ENCODE measurements at places on chromosomes 1 and 21.
A peak's percentile ranks its signal among the peaks of the same experiment; 100 is the strongest.

- DNase-seq, result no peak
Observed at GRCh38 chr1:201783058-201783457, 45.9 kb upstream of the IPO9 start.

- DNase-seq, result no peak
Observed at GRCh38 chr1:55877437-55878232, 662.5 kb upstream of the USP24 start.

DNA sequence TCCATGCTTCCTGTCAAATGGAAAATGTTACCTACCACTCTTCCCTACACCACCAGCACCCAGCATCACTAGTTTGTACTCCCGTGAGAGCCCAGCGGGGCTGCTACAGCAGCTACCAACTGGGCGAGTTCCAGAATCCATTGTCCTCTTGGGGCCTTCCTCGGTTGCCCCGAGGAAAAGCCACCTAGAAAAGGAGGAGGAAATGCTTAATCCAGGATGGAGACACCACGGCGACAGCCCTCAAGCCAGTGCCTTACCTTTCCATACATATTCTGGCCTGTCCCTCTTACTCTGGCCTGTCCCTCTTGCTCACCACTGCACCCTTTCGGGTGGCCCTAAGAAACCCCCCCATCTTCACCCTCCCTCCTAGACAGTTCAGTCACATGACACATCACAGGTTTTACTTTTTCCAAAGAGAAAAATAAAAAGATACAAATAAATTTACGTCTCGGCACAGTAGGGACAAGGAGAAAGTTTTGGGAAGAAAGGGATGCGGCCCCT lies 478 bp downstream of the RIT1 start:
- peak; percentile 25 for DNase-seq

GRCh38 chr1:197145446-197146024 lies 934 bp downstream of the ASPM start:
- no peak for DNase-seq

- DNase-seq, result no peak
Observed at GRCh38 chr1:11227106-11228077, 35.0 kb downstream of the MTOR start.

GRCh38 chr1:117754061-117754969 lies 148.5 kb downstream of the TENT5C start:
- peak; percentile 51 for DNase-seq

- no peak for DNase-seq
Observed at GRCh38 chr1:82700476-82700875, 899.7 kb downstream of the ADGRL2 start.

- no peak for DNase-seq
Observed at GRCh38 chr21:14589855-14590563, 43.9 kb upstream of the SAMSN1 start.

DNA sequence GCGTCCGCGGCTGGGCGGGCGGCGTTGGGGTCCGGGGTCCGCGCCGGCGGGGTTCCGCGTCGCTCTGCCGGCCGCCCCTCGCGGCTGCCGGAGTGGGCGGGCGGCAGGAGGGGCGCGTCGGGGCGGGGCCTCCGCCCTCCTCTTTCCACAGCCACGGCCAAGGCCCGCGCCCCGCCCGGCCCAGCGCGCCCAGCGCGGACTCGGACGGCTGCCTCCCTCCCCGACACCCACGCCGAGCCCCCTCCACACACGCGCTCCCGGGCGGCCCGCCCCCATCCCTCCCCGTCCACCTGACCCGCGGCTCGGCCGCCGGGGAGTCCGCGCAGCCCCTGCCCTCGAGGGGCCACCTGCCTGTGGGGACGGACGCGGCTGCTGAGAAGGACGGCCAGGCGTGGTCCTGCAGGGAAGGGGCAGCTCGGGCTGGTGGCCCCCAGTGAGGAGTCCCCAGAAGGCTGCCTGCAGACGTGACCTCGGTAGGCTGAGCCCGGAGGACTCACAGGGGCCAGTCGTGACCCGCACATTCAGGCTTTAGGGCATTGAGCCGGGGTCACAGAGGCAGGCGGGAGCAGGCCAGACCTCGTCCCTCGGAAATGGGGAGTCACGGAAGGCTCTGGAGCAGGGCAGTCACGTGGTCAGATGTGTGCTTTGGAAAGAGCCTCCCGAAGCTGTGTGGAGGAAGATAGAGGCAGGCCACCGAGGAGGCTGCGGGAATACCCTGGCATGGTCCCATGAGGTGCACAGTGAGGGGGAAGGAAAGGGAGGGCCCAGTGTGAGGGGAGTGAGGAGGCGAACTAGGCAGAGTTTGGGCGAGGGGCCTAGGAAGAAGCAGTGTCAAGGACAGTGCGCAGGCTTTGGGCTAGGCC lies at the start of gene COL8A2:
TSS of gene COL8A2 (minus strand) at position 94 of the 863 bp plus-strand sequence. CDS start 24,980 bp downstream, outside the sequence.
- DNase-seq, result peak; percentile 66

- no peak for DNase-seq
Observed at GRCh38 chr1:118381197-118381869, 196.3 kb upstream of the SPAG17 start.

DNA sequence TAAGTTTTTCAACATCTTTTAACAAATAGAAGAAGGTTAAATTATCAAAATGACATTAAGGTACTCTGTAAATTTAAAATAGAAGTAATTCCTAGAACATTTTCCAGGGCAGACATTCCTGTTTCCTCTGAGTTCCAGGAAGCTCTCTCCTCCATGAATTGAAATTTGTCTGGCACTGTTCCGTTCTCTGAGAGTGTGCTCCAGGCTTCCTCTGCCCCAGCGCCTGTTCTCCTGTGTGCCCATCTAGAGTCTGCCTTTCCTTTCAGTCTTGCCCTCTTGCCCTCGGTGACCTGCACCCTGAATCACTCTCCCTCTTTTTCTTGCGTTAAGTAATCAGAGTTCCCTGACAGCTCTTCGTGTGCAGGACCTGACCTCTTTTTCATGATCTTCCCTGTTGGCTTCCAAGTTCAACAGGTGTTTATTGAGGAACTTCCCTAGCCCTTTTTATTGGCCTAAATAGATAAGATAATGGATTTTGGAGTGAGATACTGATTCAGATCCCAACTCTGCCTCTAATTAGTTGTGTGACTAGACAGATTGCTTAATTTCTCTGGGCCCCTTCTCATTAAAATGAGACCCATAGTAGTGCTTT lies 77.1 kb downstream of the MTR start:
- DNase-seq, result no peak

- no peak for DNase-seq
Observed at GRCh38 chr1:206836111-206836510, 29.3 kb upstream of the IL20 start.

DNA sequence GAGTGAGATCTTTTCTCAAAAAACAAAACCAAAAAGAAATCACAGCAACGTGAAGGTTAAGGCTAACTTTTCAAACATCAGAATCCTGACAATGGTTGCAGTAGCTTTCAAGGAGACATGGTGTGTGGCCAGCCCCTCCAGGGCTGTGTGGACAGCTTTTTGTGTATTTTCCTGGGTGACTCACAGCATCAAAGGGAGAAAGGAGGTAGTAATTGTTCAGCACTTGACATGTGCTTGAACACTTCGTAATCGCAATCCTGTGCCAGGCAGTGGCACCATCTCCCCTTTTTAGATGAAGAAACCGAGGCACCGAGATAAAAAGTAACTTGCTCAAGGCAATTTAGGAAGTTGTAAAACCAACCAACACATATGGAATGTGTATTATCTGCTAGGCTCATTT lies 10.3 kb downstream of the NBL1 start:
- DNase-seq, result no peak

DNA sequence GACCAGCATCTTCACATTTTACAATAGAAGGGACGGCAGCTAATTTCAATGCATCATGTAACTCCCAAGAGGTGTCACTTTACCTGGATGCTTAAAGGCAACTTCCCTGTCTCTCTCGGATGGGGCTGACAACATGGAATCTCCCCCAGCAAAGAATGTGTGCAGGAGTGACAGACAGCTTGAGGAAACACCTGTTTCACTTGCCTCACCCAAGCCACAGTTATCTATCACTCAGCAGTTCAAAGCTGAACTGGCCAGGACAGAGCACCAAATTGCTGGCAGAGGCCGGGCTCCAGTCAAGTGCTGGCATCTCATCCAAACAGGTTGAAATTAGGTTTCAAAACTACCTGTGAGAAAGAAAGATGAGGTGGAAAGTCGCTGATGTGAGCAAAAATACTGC lies 538.0 kb upstream of the PLXNA2 start:
- DNase-seq, result no peak

GRCh38 chr1:61585714-61586113 lies 139.2 kb downstream of the TM2D1 start:
- DNase-seq, result no peak

GRCh38 chr1:228306275-228307217 lies 98.7 kb downstream of the OBSCN start:
- DNase-seq, result peak; percentile 10

DNA sequence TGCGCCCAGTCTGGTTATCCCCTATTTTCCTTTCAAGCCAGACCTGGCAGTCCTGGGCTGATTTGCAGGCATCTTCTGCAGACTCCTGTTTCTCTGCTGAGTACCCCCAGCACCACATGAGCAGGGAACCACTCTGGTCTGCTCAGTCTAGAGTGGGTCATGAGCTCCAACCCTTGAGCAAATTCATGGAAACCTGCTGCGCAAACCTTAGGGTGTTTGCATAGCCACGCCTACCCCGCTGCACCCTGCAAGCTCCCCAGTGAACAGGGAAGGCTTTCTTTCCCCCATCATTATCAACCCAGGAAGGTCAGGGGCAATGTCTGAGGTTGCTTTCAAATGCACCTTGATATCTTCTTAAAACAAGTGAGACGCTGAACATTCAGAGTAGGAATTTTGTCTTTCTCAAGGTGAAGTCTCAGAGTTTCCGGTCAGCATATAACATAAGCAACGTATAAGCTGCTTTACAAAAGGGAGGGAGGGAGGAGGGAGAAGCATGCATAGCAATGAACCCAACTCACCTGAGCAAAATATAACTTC lies 11.1 kb upstream of the KCNE1 start:
- no peak for DNase-seq

GRCh38 chr1:193566735-193567134 lies 380.3 kb upstream of the B3GALT2 start:
- no peak for DNase-seq

GRCh38 chr21:45373991-45374816 lies 30.8 kb upstream of the COL18A1 start:
- DNase-seq, result peak; percentile 34

- DNase-seq, result no peak
Observed at GRCh38 chr1:234631721-234632125, 21.7 kb upstream of the IRF2BP2 start.

GRCh38 chr1:58792846-58793245 lies 9.0 kb upstream of the JUN start:
- DNase-seq, result no peak

GRCh38 chr1:151837197-151837596 lies 2.4 kb downstream of the C2CD4D start:
- no peak for DNase-seq

GRCh38 chr1:18886003-18886335 lies 16.4 kb downstream of the ALDH4A1 start:
- no peak for DNase-seq

GRCh38 chr1:244896550-244896949 lies 32.2 kb upstream of the HNRNPU start:
- DNase-seq, result no peak

DNA sequence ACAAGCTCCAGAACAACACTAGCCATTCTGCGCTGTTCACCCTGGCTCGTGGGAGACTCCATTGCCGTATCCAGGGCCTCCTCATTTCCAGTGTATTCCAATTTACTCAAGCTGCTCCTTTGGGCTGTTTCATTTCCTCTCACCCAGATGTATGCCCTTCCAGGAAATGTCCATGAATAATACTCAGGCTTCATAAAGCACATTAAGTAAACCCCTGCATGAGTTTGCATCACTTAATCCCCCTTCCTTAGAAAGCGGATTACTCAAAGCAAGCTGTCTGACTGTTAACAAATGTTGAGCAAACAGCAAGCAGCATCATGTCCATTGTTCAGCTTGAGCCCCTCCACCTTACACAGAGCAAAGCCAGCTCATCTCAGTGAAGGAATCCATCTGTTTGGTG lies 403.6 kb upstream of the PBX1 start:
- DNase-seq, result no peak

GRCh38 chr1:109776206-109776835 lies 12.6 kb upstream of the EPS8L3 start:
- DNase-seq, result peak; percentile 37

GRCh38 chr1:113830039-113830438 lies 17.8 kb upstream of the RSBN1 start:
- no peak for DNase-seq

DNA sequence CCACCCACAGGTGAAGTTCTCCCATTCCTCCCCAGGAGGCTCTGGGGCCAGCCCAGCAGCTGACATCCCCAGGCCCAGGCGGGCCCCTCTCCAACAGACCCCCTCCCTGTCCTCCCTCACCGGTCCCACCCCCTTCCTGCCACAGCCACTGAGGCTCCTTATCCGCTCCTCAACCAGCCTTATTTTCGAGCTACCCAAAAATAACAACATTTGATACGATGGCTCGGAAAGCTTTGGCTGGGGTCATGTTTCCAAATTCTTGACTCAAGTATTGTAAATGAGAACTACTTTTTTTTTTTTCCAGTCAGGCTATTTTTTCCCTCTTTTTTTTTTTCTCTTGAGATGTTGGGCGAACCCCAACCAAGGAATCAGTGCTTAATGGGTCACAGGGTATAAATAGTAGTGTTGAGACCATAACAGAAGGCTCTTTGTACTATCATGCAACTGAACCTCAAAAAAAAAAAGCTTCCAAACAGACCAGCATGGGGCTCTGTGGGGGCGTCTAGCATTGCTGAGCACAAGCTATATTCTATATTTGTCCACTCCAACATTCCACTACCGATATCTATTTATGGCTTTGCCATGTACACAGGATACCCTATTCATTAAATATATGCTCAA lies 27.2 kb downstream of the IRF2BP2 start:
- no peak for DNase-seq

GRCh38 chr1:221664253-221664652 lies 77.6 kb downstream of the DUSP10 start:
- DNase-seq, result no peak

DNA sequence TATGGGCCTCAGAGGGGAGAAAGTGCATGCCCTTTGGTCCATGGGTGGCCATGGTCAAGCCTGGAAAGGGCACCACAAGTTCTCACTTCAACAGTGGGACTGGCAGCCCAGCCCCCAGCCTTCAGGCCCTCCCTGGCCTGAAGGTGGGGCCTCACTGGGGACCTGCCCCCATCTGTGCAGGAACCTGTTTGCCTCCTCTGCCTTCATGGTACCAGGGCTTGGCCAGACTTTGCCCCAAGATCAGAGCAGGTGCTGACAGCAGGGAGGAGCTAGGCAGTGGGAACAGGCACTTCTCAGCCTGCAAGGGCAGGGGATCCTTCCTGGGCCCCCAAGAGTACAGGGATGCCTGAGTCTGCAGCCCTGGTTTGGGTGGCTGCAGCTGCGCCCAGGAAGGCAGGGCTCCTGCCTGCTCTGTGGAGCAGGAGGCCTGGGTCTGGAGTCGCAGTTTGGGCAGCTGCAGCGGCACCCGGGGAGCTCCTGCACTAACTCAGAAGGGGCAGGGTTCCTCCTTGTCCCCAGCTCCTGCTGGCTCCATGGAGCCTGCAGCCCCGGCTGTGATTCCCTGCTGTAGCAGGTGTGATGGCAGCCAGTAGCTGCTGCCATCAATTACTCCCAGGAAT lies 460.1 kb upstream of the NCAM2 start:
- DNase-seq, result no peak

- no peak for DNase-seq
Observed at GRCh38 chr1:55359611-55360010, 144.4 kb upstream of the USP24 start.
